ENCODE measurements at places on chromosomes 12 and 14.

GRCh38 chr12:94079566-94080340 is 68.6 kb upstream of the PLXNC1 start:
- no peak for DNase-seq

GRCh38 chr12:79023784-79024183 is 159.2 kb downstream of the SYT1 start:
- DNase-seq: no peak

DNA sequence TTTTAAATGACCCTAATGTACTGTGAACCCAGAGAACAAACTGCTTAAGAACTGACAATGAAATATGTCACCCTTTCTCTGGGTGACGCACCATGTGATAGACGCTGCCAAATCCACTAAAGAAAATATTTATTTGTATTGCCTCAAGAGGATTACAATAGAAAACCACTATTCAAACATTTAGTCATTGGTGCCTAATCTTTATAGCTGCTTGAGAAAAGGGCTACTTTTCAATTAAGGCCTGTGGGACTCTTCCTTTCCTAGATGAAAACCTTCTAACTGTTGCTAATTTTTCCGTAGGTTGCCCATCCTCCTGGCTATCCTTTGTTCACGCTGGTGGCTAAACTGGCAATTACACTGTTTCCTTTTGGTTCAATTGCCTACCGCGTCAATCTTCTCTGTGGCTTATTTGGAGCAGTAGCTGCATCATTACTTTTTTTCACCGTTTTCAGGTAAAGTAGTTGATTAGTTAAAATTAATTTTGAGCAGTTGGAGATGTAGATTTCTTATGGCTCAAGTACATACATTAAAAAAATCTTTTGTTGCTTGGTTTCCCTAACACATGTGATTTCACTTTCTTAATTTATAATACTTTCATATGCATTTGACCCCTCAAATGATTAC is 6.0 kb downstream of the TMEM260 start:
- no peak for DNase-seq

GRCh38 chr12:110555577-110556406 is 27.3 kb downstream of the PPTC7 start:
- no peak for DNase-seq

DNA sequence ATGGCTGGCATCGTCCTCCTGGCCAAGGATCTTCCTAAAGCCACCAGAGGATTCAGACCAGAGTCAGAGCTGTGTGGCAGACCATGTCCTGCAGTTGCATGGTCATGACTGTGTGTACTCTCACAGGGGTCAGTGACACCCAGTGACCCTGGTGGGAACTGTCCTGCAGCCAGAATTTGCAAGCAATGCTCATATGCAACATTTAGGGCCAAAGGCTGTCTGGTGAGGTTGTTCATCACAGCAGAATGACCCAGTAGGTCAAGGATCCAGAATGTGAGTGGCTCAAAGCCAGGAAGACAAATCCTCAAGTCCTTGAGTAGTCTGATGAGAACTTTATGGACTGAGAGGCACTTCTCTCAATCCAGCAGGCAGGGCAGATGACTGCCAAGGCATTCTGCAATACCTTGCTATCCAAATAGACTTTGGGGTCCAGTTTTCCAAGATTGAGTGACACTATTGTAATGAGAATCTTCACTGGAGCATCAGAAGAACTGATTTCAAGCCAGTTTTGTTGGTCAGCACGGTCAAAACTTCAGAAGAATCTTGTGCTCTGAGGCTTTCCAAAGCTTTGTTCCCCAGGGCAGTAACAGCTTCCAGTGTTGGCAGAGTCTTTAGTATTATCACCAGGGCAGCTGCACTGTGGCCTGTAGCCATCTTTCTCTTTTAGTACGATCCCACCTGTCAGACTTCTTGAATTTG is 122.0 kb downstream of the PTCSC3 start:
- DNase-seq: no peak

DNA sequence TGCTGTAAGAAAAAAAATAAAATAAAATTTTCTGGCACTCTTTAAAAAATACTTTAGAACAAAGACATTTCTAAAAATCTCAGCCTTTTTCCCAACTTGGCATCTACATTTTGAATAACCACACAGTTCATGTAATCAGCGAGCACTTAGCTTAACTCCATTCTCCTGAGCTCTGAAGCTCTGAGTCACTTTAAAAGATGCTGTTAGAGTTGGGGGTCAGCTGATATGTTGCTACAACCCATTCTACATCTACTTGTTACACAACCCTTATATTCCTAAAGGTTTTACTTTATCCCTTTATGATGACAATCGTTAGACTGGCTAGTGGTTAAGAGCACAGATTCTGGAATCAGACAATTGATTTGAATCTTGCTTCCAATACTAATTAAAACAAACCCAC is 48.3 kb downstream of the SLC41A2 start:
- DNase-seq: no peak

DNA sequence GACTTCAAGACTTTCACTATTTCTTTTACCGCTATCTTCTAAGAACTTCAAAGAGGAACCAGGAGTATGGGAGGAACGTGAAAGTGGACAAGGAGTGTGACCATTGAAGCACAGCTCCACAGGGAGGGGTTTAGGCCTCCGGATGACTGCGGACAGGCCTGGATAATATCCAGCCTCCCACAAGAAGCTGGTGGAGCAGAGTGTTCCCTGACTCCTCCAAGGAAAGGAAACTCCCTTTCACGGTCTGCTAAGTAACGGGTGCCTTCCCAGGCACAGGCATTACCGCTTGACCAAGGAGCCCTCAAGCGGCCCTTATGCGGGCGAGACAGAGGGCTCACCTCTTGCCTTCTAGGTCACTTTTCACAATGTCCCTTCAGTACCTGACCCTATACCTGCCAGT is 267.0 kb downstream of the RPL10L start:
- DNase-seq: no peak

GRCh38 chr12:56994231-56994746 is 12.1 kb downstream of the ZBTB39 start:
- DNase-seq: no peak

GRCh38 chr12:25421651-25422167 is 131.4 kb downstream of the LMNTD1 start:
- DNase-seq: no peak

GRCh38 chr14:38074754-38075153 is 132.9 kb upstream of the SSTR1 start:
- no peak for DNase-seq

GRCh38 chr14:45287610-45288009 is 34.6 kb upstream of the MIS18BP1 start:
- DNase-seq: no peak

Measured in thoracic aorta (tissue), 2 donors.